ENCODE measurements at places on chromosomes 2 and 18.

- no peak for DNase-seq
These were observed 1.8 kb downstream of the NEU2 start for GRCh38 chr2:233034091-233034882.

DNA sequence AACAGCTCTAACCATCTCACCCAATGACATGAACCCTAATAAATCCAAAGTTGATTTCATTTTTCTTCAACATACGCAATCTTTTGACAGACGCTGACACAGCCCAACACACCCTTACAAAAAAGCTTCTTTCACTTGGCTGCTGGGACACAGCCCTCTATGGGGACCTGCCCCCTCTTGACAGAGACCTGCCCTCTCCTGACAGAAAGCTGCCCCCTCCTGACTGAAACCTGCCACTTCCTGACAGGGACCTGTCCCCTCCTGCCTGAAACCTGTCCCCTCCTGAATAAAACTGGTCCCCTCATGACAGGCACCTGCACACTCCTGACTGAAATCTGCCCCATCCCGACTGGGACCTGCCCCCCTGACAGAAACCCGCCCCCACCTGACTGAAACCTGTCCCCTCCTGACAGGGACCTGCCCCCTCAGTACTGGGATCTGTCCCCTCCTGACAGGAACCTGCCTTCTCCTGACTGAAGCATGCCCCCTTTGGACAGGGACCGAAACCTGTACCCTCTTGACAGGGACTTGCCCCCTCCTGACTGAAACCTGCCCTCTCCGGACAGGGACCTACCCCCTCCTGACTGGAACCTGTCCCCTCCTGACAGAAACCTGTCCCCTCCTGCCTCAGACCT, 87.9 kb downstream of the PXDN start:
- no peak for DNase-seq

- no peak for DNase-seq
These were observed 105.7 kb upstream of the KCTD1 start for GRCh38 chr18:26653943-26654615.

- DNase-seq = no peak
These were observed 220.4 kb upstream of the FOSL2 start for GRCh38 chr2:28172114-28172898.

- DNase-seq = peak; percentile 80
These were observed 1.8 kb upstream of the TCF4 start for GRCh38 chr18:55589625-55590291.

DNA sequence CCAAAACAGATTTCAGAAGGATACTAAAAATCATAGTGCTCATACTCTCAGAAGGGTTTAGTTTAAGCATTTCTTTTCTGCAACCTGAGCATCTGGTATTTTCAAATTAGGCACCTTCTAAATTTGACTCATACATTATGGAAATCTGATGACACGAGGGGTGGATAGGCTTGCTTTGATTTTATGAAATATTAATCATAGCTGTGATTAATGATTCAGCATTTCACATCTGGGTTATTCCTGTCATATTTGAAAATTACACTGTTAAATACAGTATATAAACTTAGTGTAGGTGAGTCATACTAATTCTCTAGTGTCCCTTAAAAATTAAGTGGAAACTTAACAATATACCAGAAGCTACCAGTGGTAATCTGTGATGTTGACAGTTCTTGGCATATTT, 47.7 kb downstream of the MRPS9 start:
- no peak for DNase-seq

GRCh38 chr2:105447476-105447875, 48.6 kb upstream of the FHL2 start:
- DNase-seq = no peak

DNA sequence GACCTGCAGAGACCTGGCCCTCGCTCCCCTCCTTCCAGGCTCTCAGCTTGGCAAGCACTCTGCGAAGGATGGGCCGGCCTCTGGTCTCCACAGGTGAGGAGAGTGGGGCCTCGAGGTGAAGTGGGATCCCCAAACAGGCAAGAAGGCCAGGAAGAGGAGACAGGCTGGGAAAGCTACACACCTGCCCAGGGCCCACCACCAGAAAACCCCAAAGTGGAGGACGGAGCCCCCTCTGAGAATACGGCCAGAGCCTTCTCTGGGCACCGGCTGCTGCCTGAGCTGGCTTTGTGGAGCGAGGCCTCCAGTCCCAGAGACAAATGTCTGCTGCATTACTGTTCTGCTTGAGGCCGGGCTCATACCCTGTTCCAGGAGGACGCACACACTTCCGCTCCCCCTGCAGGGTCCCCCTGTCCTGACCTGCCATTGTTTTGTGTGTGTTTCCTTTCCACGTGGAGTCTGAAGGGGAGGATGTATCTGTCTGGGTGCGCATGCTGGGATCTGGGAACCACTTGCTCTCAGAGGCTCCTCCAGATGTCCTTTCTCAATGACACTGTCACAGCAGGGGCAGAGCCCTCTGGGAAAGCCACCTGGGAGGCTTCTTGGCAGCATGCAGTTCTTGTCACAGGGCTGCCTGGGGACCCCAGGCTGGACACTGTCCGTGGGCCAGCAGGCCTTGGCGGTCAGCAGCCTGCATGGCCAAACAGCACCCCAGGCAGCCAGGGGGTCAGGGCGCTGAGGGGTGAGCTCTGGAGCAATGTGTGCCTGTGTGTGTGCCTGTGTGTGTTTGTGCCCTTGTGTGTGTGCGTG, 20.8 kb downstream of the KCNF1 start:
- DNase-seq = no peak

GRCh38 chr18:75790111-75790510, 362.6 kb upstream of the SMIM21 start:
- DNase-seq = no peak

GRCh38 chr18:2570772-2571199, 519 bp downstream of the METTL4 start:
- DNase-seq = no peak

- DNase-seq = no peak
These were observed 169.0 kb upstream of the HAAO start for GRCh38 chr2:42961385-42961811.

DNA sequence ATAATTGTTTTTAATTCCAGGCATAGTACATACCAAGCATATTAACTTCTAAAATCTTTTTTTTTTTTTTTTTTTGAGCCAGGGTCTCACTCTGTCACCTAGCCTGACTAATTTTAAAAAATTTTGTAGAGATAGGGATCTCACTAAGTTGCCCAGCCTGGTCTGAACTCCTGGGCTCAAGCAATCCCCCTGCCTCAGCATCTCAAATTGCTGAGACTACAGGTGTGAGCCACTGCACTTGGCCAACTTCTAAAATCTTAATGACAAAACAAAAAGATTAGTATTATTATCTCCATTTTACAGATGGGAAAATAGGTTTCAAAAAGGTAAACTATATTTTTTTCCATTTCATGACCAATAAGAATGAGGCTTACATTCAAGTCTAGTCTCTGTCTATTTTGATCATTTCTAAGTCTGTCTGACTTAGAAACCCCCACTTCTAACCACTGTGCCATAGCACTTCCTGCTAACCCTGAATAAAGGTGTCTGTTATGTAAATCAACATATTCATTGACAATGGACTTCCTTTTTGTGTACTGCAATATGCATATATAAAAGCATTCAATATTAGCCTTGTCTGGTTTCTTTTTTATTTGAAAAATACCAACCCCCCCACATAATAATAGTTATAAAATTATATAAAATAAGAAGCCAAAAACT, 28.7 kb upstream of the ZEB2 start:
- DNase-seq = no peak

GRCh38 chr2:3066831-3067230, 310.8 kb downstream of the EIPR1 start:
- DNase-seq = no peak
